ENCODE measurements at places on chromosomes 6 and 20. TPM values are rescaled to one million over a fixed set of nuclear protein-coding genes. Genes with fewer than 3 reads are reported as not detected.

- no peaks in the 10 kb centered on the region for H3K36me3 ChIP-seq
- no peaks in the 10 kb centered on the region for H3K4me1 ChIP-seq
- H3K4me3 ChIP-seq: no peak overlapping the region
- peaks cover 22% of the 10 kb centered on the region for H3K27me3 ChIP-seq
- no peak overlapping the region for H3K27ac ChIP-seq
Observed at GRCh38 chr20:61310954-61311353, 58.9 kb downstream of the CDH4 start.

NMBR gene
- total RNA-seq: 0.09 TPM

DNA sequence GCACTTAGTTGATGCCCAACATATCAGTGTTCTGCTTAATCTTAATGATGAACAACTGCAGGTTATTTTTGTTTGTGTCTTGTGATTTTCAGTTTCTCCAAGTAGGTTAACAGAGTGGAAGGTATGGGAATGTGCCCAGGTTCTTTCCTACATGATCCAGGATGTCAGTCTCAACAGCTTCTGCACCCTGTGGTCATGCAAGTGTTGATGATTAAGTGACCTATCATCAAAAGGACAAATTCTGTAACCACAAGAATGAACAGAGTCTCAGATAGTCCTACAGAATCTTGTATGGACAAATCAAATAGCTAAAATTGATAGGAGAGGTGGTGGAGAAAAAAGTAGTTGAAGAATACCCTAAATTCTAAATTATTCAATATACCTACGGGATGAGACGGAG, 26.1 kb downstream of the MAN1A1 start:
- H3K36me3 ChIP-seq: peaks cover 11% of the 10 kb centered on the region
- H3K4me3 ChIP-seq: no peak overlapping the region
- no peaks in the 10 kb centered on the region for H3K4me1 ChIP-seq
- H3K27me3 ChIP-seq: no peaks in the 10 kb centered on the region
- no peak for DNase-seq
- no peak overlapping the region for H3K27ac ChIP-seq

DNA sequence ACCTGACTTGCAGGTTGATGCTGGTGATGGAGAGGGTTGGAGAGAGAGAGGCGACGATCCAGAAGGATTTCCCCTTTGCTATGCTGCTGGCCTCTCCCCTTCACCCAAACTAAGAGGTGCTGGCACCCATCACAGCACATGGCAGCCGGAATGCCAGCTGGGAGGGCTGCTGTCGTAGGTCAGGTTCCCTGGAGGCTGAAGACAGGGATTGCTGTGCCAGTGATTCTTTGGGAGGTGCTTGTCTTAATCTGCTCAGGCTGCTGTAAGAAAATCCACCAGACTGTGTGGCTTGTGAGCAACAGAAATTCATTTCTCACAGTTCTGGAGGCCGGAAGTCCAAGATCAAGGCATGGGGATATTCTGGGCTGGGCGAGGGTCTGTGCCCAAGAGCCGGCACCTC, 4.4 kb upstream of the ARFGAP1 start:
- H3K4me3 ChIP-seq: peak overlapping the region; percentile 46
- H3K4me1 ChIP-seq: peaks cover 76% of the 10 kb centered on the region
- H3K27ac ChIP-seq: peak overlapping the region; percentile 86
- DNase-seq: no peak
- peaks cover 4% of the 10 kb centered on the region for H3K27me3 ChIP-seq

SLC35B3 gene
- 11.2 TPM for total RNA-seq

- no peaks in the 10 kb centered on the region for H3K36me3 ChIP-seq
- no peak overlapping the region for H3K27ac ChIP-seq
- H3K4me1 ChIP-seq: no peaks in the 10 kb centered on the region
- DNase-seq: no peak
Observed at GRCh38 chr20:44457016-44457415, 18.7 kb upstream of the TTPAL start.

DNA sequence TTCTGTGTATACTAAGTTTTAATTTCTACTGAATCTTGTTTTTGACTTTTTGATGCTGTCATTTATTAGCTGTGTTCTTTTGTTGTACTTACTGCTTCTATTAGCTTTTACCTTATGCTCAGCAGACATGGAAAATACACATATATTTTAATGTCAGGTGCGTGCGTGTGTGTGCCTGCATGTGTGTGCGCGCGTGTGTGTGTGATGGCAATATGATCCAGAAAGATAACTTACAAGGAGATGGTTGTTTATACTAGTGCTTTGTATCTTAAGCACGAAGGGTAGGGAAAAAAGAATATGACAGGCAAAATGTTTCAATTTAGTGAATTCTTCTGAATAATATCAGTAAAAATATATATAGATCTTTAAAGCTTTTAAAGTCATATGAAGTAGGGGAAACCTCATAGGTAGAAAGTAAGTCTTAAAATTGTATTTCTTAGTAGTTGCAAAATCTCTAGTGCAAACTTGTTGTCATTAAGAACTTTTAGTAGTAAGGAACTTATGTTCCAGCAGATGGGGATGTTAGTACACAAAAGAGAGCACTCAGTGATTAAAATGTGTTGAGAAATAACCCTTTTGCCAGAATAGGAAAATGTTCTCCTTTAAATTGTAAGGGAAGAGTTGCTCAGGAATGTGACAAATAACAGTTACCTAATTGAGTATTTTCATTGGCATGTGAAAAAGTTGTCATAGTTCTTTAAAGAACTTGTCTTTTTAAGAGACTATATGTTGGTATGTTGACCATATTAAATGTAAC, 13.2 kb downstream of the QKI start:
- H3K27ac ChIP-seq: no peak overlapping the region
- no peaks in the 10 kb centered on the region for H3K27me3 ChIP-seq
- peak; percentile 83 for DNase-seq
- peaks cover 5% of the 10 kb centered on the region for H3K4me1 ChIP-seq
- H3K4me3 ChIP-seq: no peak overlapping the region

DNA sequence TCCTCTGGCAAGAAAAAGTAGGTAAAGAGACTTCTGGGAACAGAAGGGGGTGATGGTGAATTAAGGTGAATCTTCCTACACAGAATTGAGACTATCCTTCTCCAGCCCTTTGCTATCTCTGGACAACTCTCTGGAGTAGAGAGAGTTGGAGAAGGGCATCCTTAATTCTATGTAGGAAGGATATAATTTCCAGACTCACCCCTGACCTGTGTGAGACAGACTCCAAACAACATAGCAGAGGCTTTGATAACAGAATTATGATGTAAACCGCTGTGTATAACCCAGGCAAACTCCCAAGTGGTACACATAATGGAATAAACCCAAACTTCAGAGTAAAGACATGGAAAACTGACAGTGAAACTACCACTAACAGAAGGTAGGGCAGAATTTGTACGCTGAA, 186.5 kb downstream of the MEI4 start:
- DNase-seq: no peak
- no peak overlapping the region for H3K4me3 ChIP-seq
- H3K27me3 ChIP-seq: no peaks in the 10 kb centered on the region
- no peak overlapping the region for H3K27ac ChIP-seq
- no peaks in the 10 kb centered on the region for H3K4me1 ChIP-seq

DNA sequence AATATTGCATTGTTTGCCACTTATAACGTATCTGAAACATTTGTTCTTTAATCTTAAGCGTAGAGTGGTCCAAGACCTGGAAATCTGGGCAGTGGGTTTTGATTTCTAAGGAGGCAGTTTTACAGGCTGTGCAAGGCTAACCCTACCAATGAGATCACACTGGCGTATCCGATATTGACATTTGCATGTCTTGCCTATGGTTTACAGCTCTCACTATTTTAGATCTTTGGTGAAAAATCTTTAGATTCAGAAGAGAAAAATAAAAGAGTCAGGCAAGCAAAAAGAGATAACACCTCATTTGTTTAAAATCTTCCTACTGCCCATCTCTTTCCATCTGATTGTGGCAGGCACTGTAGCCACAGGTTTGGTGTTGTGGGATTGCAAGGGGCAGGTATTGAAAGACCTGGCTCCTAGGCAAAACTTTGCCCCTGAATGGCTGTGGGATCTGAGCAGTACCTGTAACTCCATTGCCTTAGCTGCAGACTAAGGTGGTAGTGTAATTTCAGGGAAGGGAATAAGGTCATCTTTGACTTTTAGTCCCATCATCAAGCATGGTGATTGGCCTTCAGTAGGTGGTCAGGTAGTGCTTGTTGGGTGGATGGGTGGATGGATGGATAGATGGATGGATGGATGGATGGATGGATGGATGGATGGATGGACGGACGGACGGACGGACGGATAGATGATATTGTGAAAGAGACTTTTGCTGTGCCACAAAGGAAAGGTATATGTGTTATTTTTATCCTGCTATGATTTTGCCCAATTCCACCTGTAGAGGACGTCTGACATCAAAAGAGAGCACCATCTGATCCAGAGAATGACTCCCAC, 1.9 kb downstream of the TNFAIP3 start:
- peaks cover 3% of the 10 kb centered on the region for H3K36me3 ChIP-seq
- no peak overlapping the region for H3K27ac ChIP-seq
- peaks cover 16% of the 10 kb centered on the region for H3K4me1 ChIP-seq
- DNase-seq: no peak
- no peaks in the 10 kb centered on the region for H3K27me3 ChIP-seq

FAM162B gene
- 12.3 TPM for total RNA-seq

- no peak overlapping the region for H3K27ac ChIP-seq
- no peak overlapping the region for H3K4me3 ChIP-seq
- no peaks in the 10 kb centered on the region for H3K27me3 ChIP-seq
- DNase-seq: no peak
- no peaks in the 10 kb centered on the region for H3K36me3 ChIP-seq
Observed at GRCh38 chr6:2976060-2976459, 4.7 kb upstream of the SERPINB6 start.

TOX2 gene
- total RNA-seq: 0.44 TPM

CLVS2 gene
- total RNA-seq: 0.53 TPM

DNA sequence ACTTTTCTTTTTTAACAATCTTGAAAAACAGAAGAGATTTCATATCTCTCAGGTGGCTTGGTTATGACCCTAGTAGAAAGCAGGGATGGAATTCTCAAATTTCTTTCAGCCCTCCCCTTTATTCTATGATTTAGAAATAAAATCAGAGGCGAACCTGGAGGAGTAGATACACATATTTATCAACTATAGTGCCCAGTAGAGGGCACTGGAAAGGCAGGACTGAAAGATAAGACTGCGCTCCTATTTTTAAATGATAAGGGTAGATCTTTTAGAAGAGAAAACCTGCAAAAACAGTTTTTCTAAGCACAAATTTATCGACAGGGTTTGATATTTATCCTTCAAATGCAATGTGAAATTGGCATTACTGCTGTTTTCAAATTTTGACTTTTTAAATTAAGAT, 1296.6 kb downstream of the EPHA7 start:
- peaks cover 4% of the 10 kb centered on the region for H3K4me1 ChIP-seq
- no peak overlapping the region for H3K4me3 ChIP-seq
- H3K27ac ChIP-seq: no peak overlapping the region
- no peaks in the 10 kb centered on the region for H3K27me3 ChIP-seq
- DNase-seq: peak; percentile 33

- no peak overlapping the region for H3K4me3 ChIP-seq
- no peaks in the 10 kb centered on the region for H3K4me1 ChIP-seq
- H3K27ac ChIP-seq: no peak overlapping the region
- no peaks in the 10 kb centered on the region for H3K27me3 ChIP-seq
Observed at GRCh38 chr20:21840991-21841390, 135.5 kb downstream of the PAX1 start.

ALDH8A1 gene
- total RNA-seq: 1.1 TPM

OR2H2 gene
- total RNA-seq: not detected

GRCh38 chr20:60215816-60216730, 257.9 kb downstream of the CDH26 start:
- peak; percentile 31 for DNase-seq
- H3K27me3 ChIP-seq: no peaks in the 10 kb centered on the region
- H3K27ac ChIP-seq: no peak overlapping the region
- H3K4me1 ChIP-seq: peaks cover 16% of the 10 kb centered on the region
- H3K36me3 ChIP-seq: no peaks in the 10 kb centered on the region
- H3K4me3 ChIP-seq: no peak overlapping the region

DNA sequence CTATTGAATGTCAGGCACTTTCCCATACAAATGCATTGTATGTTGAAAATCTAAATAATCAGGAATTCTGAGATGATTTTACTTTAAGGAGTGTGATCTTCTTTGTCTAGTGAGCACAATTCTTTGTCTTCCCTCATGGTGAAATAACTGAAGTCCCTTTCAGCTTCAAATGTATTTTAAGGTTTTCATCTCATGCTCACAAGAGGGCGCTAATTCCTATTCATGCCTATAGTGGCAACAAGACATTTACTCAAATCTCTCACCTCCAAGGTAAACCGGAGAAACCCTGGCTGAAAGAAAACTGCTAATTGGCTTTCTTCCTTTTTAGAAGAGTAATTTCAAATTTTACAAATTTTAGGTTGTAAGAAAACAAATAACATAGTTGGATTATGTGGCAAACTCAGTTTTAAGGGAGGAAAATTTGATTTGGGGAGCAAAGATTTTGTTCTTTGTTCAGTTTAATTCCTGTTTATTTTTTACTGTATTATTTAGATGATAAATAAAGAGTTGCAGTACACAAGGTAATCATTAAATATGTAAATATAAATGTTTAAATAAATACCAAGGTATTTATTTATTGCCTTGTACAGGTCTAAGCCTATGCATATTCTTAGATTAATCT, 69.1 kb downstream of the SLC35F1 start:
- no peaks in the 10 kb centered on the region for H3K27me3 ChIP-seq
- H3K27ac ChIP-seq: no peak overlapping the region
- DNase-seq: peak; percentile 32
- H3K36me3 ChIP-seq: no peaks in the 10 kb centered on the region

PABPC1L gene
- 5.3 TPM for total RNA-seq

ACTL10 gene
- total RNA-seq: 0.49 TPM

GRCh38 chr6:3806169-3806922, 42.8 kb upstream of the FAM50B start:
- H3K27me3 ChIP-seq: no peaks in the 10 kb centered on the region
- no peaks in the 10 kb centered on the region for H3K36me3 ChIP-seq
- DNase-seq: no peak
- no peak overlapping the region for H3K4me3 ChIP-seq
- H3K4me1 ChIP-seq: peaks cover 50% of the 10 kb centered on the region

GRCh38 chr6:168956141-168956838, 297.4 kb downstream of the THBS2 start:
- H3K36me3 ChIP-seq: no peaks in the 10 kb centered on the region
- no peak overlapping the region for H3K27ac ChIP-seq
- peaks cover 11% of the 10 kb centered on the region for H3K4me1 ChIP-seq
- no peak for DNase-seq

WFDC12 gene
- not detected for total RNA-seq

FABP7 gene
- total RNA-seq: 0.66 TPM

DNA sequence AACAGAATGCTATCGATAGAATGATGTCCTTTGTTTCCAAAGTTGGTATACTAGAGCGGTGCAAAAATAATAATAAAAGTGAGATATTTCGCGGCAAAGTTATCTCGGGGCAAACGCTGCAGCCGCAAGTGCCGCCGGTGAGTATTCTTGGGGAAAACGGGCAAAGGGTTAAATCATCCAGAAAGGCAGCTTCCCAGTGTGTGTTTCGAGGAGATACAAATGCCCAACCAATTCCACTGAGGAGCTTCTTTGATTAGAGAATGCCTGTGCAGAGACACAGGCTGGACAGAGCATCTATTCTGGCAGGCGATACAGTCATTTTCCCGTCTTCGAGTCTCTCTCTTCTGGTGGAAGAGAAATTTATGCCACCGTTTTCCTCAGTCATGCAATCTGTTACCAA, 58.0 kb upstream of the MPC1 start:
- H3K27me3 ChIP-seq: peaks cover 2% of the 10 kb centered on the region
- H3K27ac ChIP-seq: no peak overlapping the region
- peaks cover 9% of the 10 kb centered on the region for H3K4me1 ChIP-seq
